T-helper 2 cell (primary cell): ENCODE measurements at places on chromosomes 2 and 18.

DNA sequence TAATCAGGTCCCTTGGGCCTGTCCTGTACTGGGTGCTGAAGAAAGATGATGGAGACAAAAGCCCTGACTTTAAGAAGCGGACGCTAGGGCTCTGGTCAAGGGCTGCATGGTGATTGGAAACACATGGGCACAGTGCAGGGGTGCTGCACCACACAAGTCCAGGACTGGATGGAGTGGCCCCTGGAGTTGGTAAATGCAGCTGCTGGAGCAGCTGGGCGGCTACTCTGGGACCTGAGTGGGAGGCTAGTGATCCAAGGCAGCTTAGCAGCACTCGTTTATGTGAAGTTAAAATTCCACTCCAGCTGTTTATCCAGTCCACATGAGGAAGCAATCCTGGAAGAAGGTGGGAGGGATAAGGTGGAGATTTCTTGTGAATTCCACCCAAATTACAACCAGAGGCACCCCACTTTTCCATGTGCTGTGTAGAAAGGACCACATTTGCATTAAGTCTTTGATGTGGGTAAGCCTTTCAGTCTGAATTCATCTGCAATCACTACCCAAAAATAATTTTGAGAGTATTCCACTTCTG lies 24.9 kb downstream of the MERTK start:
- DNase-seq: no peak

GRCh38 chr2:156322051-156322685 lies 10.4 kb downstream of the NR4A2 start:
- no peak for DNase-seq

DNA sequence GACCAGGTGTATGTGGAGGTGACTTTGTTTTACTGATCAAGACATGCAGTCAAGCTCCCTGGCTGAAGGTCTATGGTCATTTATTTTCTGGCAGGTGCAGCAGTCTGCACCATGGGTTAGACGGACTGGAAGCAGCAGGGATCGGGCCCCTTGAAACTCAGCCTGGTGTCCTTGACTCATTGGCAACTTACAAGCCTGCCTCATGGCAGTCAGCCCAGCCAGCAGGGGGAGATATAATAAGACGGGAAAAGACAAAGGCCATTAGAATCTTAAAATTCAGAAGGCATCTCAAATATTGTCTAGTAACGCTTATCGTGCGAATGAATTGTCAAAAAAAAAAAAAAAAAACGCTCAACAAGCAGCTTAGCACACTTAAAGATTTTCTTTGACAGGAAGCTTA lies 308.2 kb downstream of the EN1 start:
- DNase-seq: no peak

DNA sequence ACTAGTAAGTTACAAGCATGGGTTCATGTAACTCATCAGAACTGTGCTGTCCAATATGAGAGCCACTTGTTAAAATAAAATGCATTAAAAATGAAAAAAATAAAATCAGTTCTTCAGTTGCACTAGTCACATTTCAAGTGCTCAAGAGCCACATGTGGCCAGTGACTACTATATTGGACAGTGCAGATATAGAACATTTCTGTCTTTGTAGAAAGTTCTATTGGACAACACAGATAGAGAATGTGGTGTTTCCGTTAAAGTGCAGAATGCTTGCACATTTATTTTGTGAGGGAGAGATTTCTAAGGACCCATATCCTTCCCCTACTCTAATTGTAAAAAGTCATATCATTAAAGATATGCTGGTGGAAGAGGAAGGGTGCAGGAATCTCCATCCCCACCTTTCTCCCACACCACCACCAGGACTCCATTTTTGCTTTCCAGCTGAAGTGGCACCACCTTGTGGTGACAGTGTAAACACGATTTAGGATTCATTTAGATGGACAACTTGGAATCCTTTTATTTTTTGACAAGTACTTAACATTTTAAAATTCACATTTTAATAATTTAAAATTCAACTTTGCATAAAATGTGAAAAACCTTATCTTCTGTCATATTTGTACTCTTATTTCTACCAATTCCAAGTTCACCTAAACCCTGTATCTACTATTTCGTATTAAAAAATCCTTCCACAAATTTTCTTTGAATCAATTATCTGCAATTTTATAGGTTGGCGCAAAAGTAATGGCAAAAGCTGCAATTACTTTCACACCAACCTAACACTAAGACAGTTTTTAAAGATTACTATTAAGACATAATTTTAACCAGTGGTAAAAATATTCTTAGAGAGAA lies 9.4 kb upstream of the CD302 start:
- DNase-seq: no peak

GRCh38 chr2:138507267-138507666 lies 5.7 kb downstream of the SPOPL start:
- no peak for DNase-seq

DNA sequence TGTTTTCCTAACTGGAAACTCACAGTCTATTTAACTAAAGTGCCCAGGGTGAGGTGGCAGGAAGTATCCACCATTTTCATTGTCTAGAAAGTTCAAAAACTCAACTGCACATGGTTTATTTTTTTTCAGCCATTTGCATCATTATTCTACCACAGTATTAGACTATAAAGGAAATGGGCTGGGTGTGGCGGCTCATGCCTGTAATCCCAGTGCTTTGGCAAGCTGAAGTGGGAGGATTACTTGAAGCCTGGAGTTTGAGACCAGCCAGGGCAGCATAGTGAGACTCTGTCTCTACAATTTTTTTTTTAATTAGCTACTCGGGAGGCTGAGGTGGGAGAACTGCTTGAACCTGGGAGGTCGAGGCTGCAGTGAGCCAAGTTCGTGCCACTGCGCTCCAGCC lies 213.8 kb downstream of the MYO3B start:
- no peak for DNase-seq

DNA sequence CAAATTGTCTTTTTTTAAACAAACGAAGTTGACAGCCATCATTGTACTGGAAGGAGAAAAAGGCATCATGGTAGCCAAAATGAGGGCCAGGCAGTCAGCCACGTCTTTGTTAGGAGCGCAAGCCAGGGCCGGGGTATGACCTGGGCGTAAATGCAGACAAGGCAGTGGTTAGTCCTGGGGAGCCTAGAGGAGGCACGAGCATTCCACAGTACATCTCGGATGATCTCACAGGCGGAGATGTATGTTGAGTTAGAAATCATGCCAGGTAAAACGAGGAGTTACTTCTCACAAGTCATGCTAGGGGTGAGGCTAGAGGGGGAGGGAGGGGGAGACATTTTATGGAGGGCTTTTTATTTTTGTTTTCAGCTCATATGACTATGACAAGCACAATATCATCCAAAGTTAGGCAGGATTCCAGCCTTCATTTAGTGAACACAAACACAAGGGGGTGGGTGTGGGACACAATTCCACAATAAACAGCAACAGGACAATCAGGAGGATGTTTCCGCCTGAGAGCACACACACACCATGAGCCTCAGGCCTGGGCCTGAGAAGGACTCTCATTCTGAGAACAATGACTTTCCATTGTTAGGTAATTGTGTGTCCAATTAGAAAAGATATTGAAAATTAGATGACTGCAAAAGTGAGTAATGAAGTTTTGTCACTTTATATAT lies 64.4 kb upstream of the PGAP1 start:
- DNase-seq: no peak
